ENCODE measurements at places on chromosomes 1 and 21.

DNA sequence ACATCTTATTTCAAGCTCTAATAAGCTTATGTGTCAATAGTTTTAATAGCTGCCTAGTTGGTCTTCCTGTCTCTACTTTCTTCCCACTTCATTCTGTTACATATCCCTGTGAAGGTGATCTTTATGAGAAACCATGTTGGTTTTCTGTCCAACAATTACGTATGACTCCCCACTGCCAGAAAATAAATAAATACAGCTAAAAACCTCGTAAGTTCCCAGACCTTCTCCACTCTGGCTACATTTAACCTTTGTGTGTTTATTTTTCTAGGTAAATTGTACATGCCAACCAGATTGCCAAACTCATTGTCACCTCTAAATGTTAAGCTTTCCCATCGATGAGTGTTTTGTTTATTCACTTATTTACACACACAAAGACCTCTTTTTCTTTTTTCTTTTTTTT lies 147.2 kb downstream of the CRB1 start:
- no peak for DNase-seq

GRCh38 chr1:34477632-34478141 lies 277.2 kb upstream of the GJB5 start:
- DNase-seq: no peak

- no peak for DNase-seq
These were observed 2.8 kb downstream of the SRSF10 start for GRCh38 chr1:23977187-23977853.

DNA sequence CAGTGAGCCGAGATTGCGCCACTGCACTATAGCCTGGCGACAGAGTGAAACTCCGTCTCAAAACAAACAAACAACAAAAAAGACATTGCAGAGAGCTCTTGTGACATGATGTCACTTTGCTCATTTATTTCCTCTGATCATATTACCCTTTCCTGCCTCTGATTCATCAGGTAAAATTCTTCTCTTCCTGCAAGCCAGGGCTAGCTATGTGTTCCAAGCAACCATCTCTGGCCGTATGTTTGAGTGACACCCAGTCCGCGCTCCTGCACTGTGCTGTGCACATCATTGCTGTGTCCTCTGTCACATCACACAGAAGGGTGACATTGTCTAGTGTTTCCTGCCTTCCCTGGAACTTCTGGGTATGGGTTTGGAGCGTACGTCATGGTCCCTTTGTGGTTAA lies 251.3 kb downstream of the PCP4 start:
- DNase-seq: no peak

GRCh38 chr21:42182713-42183371 lies 36.1 kb upstream of the ABCG1 start:
- no peak for DNase-seq

DNA sequence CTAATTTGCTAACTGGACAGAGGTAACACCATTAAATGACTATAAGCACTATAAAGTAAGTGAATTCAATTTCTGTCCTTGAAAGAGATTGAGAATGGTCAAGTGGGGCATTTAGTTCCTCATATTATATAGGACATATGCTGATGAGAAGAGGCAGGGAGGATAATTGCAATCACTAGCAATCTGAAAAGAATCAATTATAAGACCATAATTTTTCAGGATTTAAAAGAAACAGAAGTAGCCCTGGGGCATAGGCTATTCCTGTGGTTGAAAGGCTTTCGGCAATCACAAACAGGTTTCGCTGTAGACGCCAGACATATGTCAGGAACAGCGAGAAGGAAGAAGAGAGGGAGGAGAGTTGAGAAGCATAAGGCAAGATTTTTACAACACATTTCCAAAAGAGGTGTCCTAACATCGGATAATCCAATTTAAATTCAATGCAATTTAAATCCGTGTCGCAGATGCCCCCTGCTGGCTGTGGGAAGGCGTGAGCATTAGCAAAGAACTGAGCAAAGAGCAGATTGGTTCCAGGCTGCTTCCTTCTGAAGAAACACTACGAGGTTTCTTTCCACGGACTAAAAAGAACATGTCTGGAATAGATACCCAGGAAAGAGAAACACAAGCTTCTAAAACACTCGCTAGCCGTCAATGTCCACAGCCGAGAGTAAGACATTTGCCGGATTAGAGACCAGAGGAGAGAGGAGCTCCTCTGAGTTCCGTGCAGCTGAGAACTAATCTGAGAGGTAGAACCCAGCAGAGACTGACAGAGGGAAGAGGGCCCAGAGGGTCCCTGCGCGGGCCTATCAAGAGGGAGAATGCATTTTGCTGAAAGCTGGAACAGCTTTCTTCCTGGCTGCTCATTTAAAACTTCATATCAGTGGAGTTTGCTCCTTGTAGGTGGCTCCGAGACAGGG lies 27.9 kb downstream of the RGS5 start:
- peak; percentile 18 for DNase-seq

- no peak for DNase-seq
These were observed 37.7 kb upstream of the TMEM125 start for GRCh38 chr1:43232074-43232473.

DNA sequence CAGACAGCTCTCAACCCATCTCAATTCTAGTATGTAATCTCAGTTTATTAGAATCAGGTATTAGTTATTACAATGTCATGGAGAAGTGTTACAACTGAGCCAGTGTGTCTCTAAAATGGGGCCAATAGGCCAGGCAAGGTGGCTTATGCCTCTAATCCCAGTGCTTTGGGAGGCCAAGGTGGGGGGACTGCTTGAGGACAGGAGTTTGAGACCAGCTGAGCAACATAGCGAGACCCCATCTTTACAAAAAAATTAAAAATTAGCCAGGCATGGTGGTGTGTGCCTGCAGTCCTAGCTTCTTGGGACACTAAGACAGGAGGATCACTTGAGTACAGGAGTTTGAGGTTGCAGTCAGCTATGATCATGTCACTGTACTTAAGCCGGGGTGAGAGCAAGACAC lies 104.9 kb downstream of the BCAR3 start:
- no peak for DNase-seq

DNA sequence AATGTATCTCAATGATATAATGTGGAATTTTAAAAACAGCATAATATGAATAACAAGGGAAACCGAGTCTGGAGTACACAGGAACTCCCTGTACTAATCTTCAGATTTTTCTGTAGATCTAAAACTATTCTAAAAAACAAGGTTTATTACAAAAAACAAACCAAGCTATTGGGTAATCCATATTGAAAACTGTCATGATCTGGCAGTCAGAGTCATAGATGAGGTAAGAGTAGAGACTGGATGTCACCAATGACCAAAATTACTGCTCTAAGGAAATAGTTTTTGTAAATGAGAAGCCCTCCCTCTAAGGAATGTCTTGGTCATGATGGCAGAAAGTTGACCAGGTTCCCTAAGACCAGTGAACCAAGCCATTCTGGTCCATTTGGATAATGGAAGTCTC lies 2.4 kb upstream of the SPOCD1 start:
- DNase-seq: no peak

- no peak for DNase-seq
These were observed 37.2 kb downstream of the ACTA1 start for GRCh38 chr1:229396585-229397206.

GRCh38 chr1:19435181-19435580 lies 50.2 kb downstream of the CAPZB start:
- no peak for DNase-seq

GRCh38 chr1:184163674-184164465 lies 112.3 kb downstream of the TSEN15 start:
- DNase-seq: no peak

- no peak for DNase-seq
These were observed 6.1 kb upstream of the GCSAML start for GRCh38 chr1:247542811-247543210.

- DNase-seq: no peak
These were observed 86.9 kb downstream of the STUM start for GRCh38 chr1:226635456-226635941.

GRCh38 chr1:9482816-9483572 lies 56.3 kb upstream of the SLC25A33 start:
- no peak for DNase-seq

DNA sequence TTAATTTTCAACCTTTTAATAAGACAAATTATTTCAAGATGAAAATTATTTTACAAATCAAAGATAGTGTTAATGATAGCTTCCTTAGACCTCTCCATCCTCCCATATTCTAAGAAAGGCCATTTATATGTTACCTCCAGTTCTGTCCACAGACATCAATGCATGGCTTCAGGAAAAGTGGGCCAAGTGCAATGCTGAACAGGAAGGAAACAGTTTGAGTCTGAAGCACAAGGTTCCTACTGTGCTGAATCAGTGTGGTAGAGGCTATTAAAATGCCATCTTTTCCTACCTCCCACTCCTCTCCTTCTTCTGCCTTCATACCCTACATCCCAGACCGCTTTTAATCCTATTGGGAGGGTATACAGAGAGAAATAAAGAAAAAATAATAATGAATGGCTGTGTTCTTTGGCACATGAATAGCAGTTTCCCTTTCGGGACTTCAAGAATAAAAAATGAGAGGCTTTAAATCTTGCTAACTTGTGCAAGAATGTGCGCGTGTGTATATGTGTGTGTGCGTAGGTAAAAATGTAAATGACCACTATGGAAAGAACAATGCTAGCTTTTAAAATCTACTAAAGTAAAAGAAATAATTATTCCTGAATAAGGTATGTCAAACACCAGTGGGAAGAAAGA lies 62.6 kb upstream of the C1orf105 start:
- peak; percentile 6 for DNase-seq

DNA sequence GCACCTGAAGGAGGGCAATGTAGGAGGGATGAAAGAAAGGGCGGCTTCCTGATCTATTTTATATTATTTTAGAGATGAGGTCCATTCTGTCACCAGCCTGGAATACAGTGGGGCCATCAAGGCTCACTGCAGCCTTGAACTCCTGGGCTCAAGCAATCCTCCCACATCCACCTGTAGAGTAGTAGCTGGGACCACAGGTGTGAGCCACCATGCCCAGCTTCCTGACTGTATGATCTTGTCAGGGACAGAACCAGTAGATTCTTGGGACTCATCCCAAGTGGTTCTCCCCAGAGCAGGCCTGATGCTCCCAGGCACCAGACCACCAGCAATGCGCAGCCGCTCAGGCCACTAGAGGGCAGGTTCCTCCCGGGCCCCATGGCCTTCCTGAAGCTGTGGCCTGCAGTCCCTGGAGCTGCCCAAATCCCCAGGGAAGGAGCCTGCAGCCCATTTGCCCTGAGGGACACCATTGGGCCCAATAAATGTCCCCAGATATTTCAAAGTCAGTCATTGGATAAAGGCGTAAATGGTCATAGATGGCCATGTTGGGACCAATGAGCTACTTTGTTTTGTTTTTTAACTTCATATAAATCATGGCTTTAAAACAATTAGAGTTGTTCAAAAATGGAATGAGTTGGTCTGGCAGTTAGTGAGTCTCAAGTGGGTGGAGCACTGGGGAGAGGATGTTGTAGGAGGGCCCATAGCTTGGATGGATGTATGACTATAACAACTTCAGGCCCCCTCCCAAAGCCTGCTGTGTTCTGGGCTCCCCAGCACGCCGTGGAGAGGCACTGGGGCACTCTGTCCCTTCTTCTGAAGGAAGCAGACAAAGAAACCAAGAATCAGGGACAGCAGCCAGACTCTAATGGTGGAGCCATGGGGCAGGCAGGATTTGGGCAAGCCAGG lies 44.7 kb upstream of the GOLT1A start:
- DNase-seq: no peak

DNA sequence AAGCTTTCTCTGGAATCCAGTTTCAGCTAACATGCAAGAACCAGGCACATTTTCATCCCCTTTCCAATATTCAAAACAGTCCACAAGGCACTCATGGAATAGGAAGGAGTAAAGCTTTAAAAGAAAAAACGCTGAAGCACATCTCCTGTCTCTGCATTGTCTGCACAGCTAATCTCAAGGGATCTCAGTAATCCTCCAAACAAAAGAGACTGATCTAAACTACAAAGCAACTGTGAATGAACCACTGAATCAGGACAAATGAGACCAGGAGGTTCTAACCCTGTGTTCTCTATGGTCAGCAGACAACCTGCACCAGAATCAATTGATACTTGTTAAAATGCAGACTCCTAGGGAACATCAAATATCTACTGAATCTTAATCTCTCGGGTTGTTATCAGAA lies 399.0 kb downstream of the HHAT start:
- DNase-seq: no peak

GRCh38 chr1:27391511-27392095 lies 819 bp upstream of the GPR3 start:
- DNase-seq: peak; percentile 21

DNA sequence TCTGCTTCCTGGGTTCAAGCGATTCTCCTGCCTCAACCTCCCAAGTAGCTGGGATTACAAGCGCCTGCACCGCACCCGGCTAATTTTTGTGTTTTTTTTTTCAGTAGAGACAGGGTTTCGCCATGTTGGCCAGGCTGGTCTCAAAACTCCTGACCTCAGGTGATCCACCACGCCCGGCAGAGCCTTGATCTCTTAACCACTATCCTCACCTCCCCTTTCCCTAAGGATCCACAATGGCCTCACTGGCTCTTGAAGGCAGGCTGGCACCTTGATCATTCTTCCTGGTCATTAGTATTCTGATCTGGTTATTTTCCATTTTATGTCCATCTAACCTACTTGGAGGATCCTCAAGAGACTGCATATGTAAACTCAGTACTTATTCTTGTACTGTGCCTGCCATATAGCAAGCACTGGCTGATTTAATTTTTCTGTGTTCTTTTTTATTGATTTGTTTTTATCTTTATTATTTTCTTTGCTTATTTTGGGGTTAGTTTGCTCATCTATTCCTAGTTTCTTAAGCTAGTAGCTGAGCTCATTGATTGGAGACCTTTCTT lies 6.3 kb downstream of the RCC1 start:
- DNase-seq: no peak

GRCh38 chr1:209870151-209870831 lies 42.5 kb downstream of the UTP25 start:
- no peak for DNase-seq

- DNase-seq: no peak
These were observed 48.5 kb downstream of the OPRD1 start for GRCh38 chr1:28860332-28861073.

- no peak for DNase-seq
These were observed 47.6 kb downstream of the PKNOX1 start for GRCh38 chr21:43021756-43022600.

Data from T-helper 1 cell (primary cell).